Cardiac muscle cell (in vitro differentiated cells and primary cell): ENCODE measurements at places on chromosomes 3 and 15. TPM values are rescaled to one million over a fixed set of nuclear protein-coding genes. Genes with fewer than 3 reads are reported as not detected.
A peak's percentile ranks its signal among the peaks of the same experiment; 100 is the strongest.

PRRT3 gene
- 9.8 and 11.0 TPM in 2 replicates for total RNA-seq

NOX5 gene
- 0.12 and 0.25 TPM in 2 replicates for total RNA-seq

CPB1 gene
- total RNA-seq: not detected in 2 replicates

SPINK8 gene
- total RNA-seq: not detected in 2 replicates

MAP1A gene
- 30.6 TPM in 2 replicates for total RNA-seq

POPDC2 gene
- 180 and 214 TPM in 2 replicates for total RNA-seq

CCK gene
- 0.39 TPM in 1 of 2 replicates, not detected in the other for total RNA-seq

GOLGA6L4 gene
- total RNA-seq: 0.63 and 2.4 TPM in 2 replicates

TMEM212 gene
- not detected in 2 replicates for total RNA-seq

P2RY14 gene
- 0.12 and 0.56 TPM in 2 replicates for total RNA-seq

GRCh38 chr3:64539451-64540196 lies 148.2 kb downstream of the ADAMTS9 start:
- peaks cover 41% of the 10 kb centered on the region for H3K36me3 ChIP-seq
- no peak overlapping the region for H3K27ac ChIP-seq
- H3K4me1 ChIP-seq: no peaks in the 10 kb centered on the region
- H3K4me3 ChIP-seq: no peak overlapping the region
- peak; percentile 74 for DNase-seq
- H3K27me3 ChIP-seq: no peaks in the 10 kb centered on the region

GRCh38 chr3:106688464-106688863 lies 688.8 kb upstream of the CCDC54 start:
- no peaks in the 10 kb centered on the region for H3K4me1 ChIP-seq
- no peaks in the 10 kb centered on the region for H3K27me3 ChIP-seq
- no peaks in the 10 kb centered on the region for H3K36me3 ChIP-seq
- H3K4me3 ChIP-seq: no peak overlapping the region

DNA sequence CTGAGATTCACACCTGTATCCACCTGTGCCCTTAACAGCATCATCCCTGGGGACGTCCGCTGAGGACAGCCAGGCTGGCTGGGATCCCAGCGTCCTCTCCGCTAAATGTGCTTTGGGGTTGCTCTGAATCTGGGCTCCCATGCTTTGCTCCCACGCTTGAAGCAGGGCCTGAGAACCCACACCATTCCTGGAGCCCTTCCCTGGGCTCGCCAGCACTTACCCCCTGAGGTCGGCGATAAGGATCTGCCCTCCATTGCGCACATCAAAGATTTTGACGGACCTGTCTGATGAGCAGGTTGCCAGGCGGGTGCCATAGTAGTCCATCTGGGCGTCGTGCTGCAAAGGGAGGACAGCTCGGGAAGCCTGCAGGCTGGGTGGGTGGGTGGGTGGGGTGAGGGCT lies 5.8 kb downstream of the SEC13 start:
- H3K36me3 ChIP-seq: peaks cover 67% of the 10 kb centered on the region
- H3K27me3 ChIP-seq: no peaks in the 10 kb centered on the region
- H3K4me3 ChIP-seq: no peak overlapping the region
- no peak for DNase-seq
- no peak overlapping the region for H3K27ac ChIP-seq

- DNase-seq: no peak
- H3K4me1 ChIP-seq: peaks cover 10% of the 10 kb centered on the region
- H3K27me3 ChIP-seq: no peaks in the 10 kb centered on the region
- no peak overlapping the region for H3K27ac ChIP-seq
- H3K36me3 ChIP-seq: no peaks in the 10 kb centered on the region
- H3K4me3 ChIP-seq: no peak overlapping the region
These were observed 14.0 kb upstream of the UACA start for GRCh38 chr15:70777170-70777926.

- DNase-seq: peak; percentile 11
- no peaks in the 10 kb centered on the region for H3K27me3 ChIP-seq
- no peak overlapping the region for H3K4me3 ChIP-seq
- no peaks in the 10 kb centered on the region for H3K4me1 ChIP-seq
- no peak overlapping the region for H3K27ac ChIP-seq
These were observed 29.5 kb downstream of the DNAH1 start for GRCh38 chr3:52345521-52346109.

- no peak for DNase-seq
- no peaks in the 10 kb centered on the region for H3K27me3 ChIP-seq
- H3K4me3 ChIP-seq: no peak overlapping the region
- H3K36me3 ChIP-seq: no peaks in the 10 kb centered on the region
These were observed 35.2 kb upstream of the GOLGA6L2 start for GRCh38 chr15:23482228-23482627.

- no peaks in the 10 kb centered on the region for H3K4me1 ChIP-seq
- H3K27me3 ChIP-seq: no peaks in the 10 kb centered on the region
- peaks cover 3% of the 10 kb centered on the region for H3K36me3 ChIP-seq
- no peak overlapping the region for H3K4me3 ChIP-seq
- H3K27ac ChIP-seq: no peak overlapping the region
These were observed 52.3 kb downstream of the GLB1 start for GRCh38 chr3:33044676-33045075.

GRCh38 chr3:127180859-127181258 lies 12.1 kb upstream of the PRR23E start:
- no peaks in the 10 kb centered on the region for H3K36me3 ChIP-seq
- no peak overlapping the region for H3K27ac ChIP-seq
- no peak overlapping the region for H3K4me3 ChIP-seq
- peaks cover 3% of the 10 kb centered on the region for H3K4me1 ChIP-seq

- H3K27ac ChIP-seq: no peak overlapping the region
- no peaks in the 10 kb centered on the region for H3K36me3 ChIP-seq
- no peaks in the 10 kb centered on the region for H3K27me3 ChIP-seq
- H3K4me3 ChIP-seq: no peak overlapping the region
- no peaks in the 10 kb centered on the region for H3K4me1 ChIP-seq
- no peak for DNase-seq
These were observed 157.5 kb downstream of the FBLN2 start for GRCh38 chr3:13706451-13706850.

DNA sequence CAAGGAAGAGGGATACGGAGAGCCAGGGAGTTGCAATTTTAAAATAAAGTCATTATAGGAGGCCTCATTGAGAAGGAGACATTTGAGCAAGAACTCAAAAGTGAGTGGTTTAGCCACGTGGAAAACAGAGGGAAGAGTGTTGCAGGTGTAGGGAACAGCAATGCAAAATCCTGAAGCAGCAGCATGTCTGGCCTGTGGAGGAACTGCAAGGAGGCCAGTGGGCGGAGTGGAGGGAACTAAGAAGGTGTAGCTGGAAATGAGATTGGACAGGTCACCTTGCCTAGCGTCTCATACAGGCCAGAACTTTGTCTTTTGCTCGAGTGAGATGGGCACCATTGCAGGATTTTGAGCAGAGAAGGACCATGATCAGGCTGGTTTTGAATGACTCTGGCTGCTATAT lies 34.9 kb downstream of the SAXO2 start:
- no peaks in the 10 kb centered on the region for H3K4me1 ChIP-seq
- no peak overlapping the region for H3K4me3 ChIP-seq
- H3K27ac ChIP-seq: no peak overlapping the region
- H3K36me3 ChIP-seq: no peaks in the 10 kb centered on the region
- DNase-seq: no peak
- H3K27me3 ChIP-seq: no peaks in the 10 kb centered on the region

GRCh38 chr3:71262364-71263265 lies 320.9 kb downstream of the FOXP1 start:
- no peaks in the 10 kb centered on the region for H3K27me3 ChIP-seq
- no peak overlapping the region for H3K4me3 ChIP-seq
- H3K27ac ChIP-seq: no peak overlapping the region
- no peaks in the 10 kb centered on the region for H3K36me3 ChIP-seq
- peaks cover 6% of the 10 kb centered on the region for H3K4me1 ChIP-seq
- no peak for DNase-seq

- H3K4me1 ChIP-seq: no peaks in the 10 kb centered on the region
- no peaks in the 10 kb centered on the region for H3K27me3 ChIP-seq
- no peak overlapping the region for H3K4me3 ChIP-seq
- no peaks in the 10 kb centered on the region for H3K36me3 ChIP-seq
- DNase-seq: no peak
- no peak overlapping the region for H3K27ac ChIP-seq
These were observed 71.4 kb downstream of the EXOG start for GRCh38 chr3:38567498-38567897.

GRCh38 chr15:58037723-58038301 lies 27.7 kb downstream of the ALDH1A2 start:
- no peak overlapping the region for H3K27ac ChIP-seq
- no peaks in the 10 kb centered on the region for H3K36me3 ChIP-seq
- peaks cover 4% of the 10 kb centered on the region for H3K4me1 ChIP-seq
- no peak for DNase-seq
- H3K4me3 ChIP-seq: no peak overlapping the region
- H3K27me3 ChIP-seq: no peaks in the 10 kb centered on the region

DNA sequence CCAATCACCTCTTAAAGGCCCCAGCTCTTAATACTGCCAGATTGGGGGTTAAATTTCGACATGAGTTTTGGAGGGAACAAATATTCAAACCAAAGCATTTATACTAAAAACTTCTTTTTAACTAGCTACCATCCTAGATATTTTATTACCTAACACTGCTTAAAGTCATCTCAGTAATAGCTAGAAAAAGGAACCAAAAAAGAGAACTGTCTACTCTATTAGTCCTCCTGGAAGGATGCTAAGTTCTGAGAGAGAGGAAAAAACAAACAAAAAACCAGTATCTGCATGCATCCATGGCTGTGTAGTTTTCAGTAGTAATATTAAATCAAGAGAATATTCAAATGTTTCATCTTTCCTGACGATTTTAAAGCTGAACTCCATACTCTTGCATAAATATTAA lies 5.8 kb downstream of the CPOX start:
- no peak overlapping the region for H3K4me3 ChIP-seq
- H3K27ac ChIP-seq: no peak overlapping the region
- no peak for DNase-seq

GRCh38 chr15:88376574-88377174 lies 90.5 kb downstream of the MRPL46 start:
- H3K4me3 ChIP-seq: no peak overlapping the region
- no peak overlapping the region for H3K27ac ChIP-seq
- DNase-seq: no peak
- no peaks in the 10 kb centered on the region for H3K27me3 ChIP-seq
- H3K36me3 ChIP-seq: no peaks in the 10 kb centered on the region

GRCh38 chr15:100973351-100974111 lies 54.4 kb downstream of the LRRK1 start:
- H3K4me3 ChIP-seq: peak overlapping the region; percentile 44
- no peak overlapping the region for H3K27ac ChIP-seq
- H3K27me3 ChIP-seq: peaks cover 81% of the 10 kb centered on the region
- peaks cover 2% of the 10 kb centered on the region for H3K4me1 ChIP-seq

DNA sequence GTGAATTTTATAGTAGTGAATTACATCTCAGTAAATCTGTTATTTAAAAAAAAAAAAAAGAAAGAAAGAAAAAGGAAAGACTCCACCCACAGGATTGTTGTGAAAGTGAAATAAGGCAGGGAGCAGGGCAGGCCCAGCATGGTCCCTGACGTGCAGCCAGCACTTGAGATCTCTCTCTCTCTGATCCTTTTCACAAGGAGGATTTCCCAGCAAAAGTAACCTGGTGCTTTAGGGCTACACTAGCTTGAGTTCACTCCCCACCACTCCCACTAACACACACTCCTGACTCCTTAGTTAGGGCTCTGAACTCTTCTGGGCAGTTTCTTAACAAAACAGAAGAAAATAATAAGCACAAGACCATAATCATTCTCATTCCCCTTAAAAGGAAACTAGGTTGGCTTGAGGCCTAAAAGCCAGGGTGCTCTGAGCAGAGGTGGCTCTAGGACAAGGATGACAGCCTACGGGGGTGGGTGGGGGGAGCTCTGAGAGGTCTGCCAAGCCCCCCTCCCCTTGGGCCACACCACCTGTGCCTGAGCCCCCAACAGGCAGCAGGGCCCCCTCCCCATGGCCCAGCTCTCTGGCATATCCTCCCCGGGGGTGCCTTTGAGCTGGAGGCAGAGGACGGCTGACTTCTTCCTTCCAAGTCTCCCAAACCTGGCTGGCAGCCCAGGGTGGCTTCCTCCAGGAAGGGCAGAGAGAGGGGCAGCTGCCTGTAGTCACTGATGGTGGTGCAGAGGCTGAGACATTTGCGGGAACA lies 856 bp downstream of the TMEM40 start:
- H3K4me1 ChIP-seq: peaks cover 38% of the 10 kb centered on the region
- H3K27ac ChIP-seq: peak overlapping the region; percentile 92
- H3K4me3 ChIP-seq: no peak overlapping the region
- DNase-seq: peak; percentile 45
- no peaks in the 10 kb centered on the region for H3K27me3 ChIP-seq

DNA sequence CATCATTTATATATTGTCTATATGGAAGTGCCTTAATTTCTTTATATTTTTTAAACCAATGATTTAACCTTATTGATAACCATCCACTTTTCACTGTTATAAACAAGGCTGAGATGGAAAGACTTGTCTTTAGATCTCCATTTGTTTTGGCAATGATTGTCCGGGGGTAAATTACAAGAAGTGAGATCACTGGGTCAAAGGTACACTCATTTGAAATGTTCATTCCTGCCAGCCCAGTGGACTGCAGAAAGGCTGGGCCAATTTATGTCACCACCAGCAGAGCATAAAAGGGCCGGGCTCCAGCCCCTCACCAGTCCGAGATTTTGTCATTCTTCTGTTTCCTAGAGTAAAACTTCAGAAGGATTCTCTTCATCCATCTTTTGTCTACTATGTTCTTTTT lies 93.6 kb upstream of the NEO1 start:
- H3K27me3 ChIP-seq: no peaks in the 10 kb centered on the region
- no peaks in the 10 kb centered on the region for H3K4me1 ChIP-seq
- no peaks in the 10 kb centered on the region for H3K36me3 ChIP-seq

- peak; percentile 80 for DNase-seq
- peak overlapping the region; percentile 44 for H3K27ac ChIP-seq
- no peaks in the 10 kb centered on the region for H3K27me3 ChIP-seq
- peaks cover 74% of the 10 kb centered on the region for H3K4me1 ChIP-seq
- no peaks in the 10 kb centered on the region for H3K36me3 ChIP-seq
These were observed 25.3 kb downstream of the ANP32A start for GRCh38 chr15:68795298-68795848.

GRCh38 chr3:184262764-184263179 lies 1.4 kb upstream of the CAMK2N2 start:
- peaks cover 4% of the 10 kb centered on the region for H3K4me1 ChIP-seq
- H3K4me3 ChIP-seq: no peak overlapping the region
- H3K27me3 ChIP-seq: peaks cover 84% of the 10 kb centered on the region
- no peaks in the 10 kb centered on the region for H3K36me3 ChIP-seq
- DNase-seq: no peak

GRCh38 chr3:133401374-133402135 lies 1.7 kb downstream of the BFSP2 start:
- no peaks in the 10 kb centered on the region for H3K27me3 ChIP-seq
- no peak overlapping the region for H3K4me3 ChIP-seq
- H3K36me3 ChIP-seq: no peaks in the 10 kb centered on the region
- DNase-seq: peak; percentile 54
- no peaks in the 10 kb centered on the region for H3K4me1 ChIP-seq

DNA sequence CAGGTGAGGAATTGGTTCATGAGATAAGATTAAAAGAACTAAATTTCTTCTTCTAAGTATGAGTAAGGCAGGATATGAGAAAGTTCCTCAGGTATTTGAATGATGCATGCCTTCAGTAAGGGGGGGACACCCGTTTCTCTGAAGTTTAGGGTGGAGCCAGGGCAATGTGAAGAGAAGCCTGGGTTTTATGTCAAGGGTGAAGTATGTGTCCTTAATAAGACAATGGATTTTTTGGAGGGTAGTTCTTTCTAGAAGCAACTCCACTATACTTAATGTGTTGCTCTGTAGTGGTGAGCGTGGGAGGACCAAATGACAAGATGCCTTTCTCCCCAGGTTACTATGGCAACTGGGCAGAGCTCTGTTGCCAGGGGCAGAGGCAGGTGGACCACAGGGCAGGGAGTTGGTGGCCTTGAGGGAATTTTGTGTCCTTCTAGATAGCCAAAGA lies 44.0 kb downstream of the PHLDB2 start:
- no peaks in the 10 kb centered on the region for H3K27me3 ChIP-seq
- H3K4me1 ChIP-seq: peaks cover 2% of the 10 kb centered on the region
- no peaks in the 10 kb centered on the region for H3K36me3 ChIP-seq
- no peak overlapping the region for H3K4me3 ChIP-seq
